Kidney epithelial cell (primary cell): ENCODE measurements at places on chromosomes 12 and 14.

DNA sequence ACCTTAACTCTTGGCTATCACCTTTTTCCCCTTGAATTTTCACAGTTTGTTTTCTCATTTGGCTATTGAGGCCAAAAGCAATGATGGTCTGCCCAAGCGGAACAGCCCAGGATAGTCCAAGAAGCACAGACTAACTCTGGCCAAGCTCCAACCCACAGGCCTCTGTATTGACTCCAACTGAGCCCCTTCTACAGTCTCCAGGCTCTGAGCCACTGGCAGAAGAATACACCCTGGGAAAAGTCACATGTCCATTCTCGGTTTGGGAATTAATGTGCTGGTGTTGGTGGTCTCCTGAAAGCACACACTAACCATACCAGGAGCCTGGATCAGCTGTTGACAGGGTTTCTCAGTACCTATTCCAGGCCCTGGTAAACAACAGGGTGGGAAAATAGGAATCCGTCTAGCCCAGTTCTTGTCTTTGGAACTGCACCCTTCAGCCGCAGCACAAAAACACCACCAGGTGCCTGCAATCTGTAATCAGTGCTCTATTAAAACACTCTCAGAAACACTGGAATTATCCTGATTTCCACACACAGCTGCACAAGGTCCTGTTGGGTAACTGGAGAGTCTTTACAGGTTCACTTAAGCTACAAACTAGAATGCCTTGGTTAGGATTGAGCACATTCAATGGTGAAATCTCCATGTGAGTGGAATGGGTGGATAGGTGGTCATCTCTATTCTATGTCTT is 63.6 kb downstream of the STXBP6 start:
- DNase-seq: no peak

GRCh38 chr12:132560614-132561426 is 49.6 kb downstream of the LRCOL1 start:
- peak; percentile 29 for DNase-seq

DNA sequence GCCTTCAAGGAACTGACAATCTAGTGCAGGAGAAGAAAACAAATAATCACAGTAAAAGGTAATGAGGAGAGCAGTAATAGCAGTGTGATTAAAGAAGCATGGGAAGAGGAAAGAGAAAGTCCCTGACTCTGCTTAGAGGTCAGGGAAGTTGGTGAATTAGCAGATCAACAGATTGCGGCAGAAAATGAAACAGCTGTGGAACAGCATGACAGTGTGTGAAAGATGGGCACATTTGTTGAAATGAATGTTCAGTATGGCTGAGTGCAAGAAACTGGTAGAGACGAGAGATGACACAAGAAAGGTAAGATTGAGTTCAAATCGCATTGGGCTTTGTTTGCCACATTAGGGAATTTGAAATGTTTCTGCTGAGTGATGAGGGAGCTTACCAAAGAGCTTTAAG is 63.7 kb upstream of the RASSF8 start:
- no peak for DNase-seq

GRCh38 chr12:59318940-59319339 is 276.9 kb upstream of the SLC16A7 start:
- DNase-seq: no peak

- no peak for DNase-seq
Measured at GRCh38 chr12:128258866-128259555, 8.0 kb upstream of the TMEM132C start.

DNA sequence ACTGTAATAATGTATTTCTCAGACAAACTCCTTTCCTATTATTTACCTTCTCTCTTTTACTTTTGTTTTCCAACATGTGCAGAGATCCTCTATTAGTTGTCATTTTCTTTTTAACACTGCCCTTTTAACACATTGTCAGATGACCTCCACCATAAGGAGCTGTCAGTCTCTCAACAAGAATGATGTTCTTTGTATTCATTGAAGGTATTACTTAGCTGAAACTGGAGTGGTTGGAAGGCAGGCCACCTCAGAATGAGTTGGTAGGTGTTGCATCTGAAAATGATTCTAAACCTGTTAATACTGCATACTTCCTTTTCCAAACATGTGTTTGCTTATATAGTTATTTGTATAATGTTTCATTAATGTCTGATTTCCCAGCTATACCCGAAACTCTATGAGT is 16.9 kb downstream of the TMEM117 start:
- DNase-seq: no peak

DNA sequence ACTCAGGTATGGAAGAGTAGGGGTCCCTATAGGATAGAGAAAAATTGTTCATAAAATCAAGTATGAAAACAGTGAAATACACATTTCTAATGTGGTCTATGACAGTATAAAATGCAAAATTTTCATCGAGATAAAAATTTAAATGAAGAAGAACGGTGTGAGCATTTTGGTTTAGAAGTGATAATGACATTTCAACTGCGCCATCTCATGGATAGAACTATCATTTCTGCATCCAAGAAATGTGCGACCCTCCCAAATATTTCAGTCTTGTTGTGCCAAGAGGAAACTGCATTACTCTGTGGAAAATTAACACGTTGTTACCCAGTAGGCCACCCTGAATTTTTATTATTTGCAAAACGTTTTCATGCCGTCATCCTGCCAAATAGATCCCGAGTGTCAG is 108.8 kb downstream of the CRACR2A start:
- no peak for DNase-seq

- DNase-seq: no peak
Measured at GRCh38 chr12:122072031-122072970, 6.3 kb upstream of the MLXIP start.

GRCh38 chr12:111406474-111407376 is 1.0 kb downstream of the SH2B3 start:
- no peak for DNase-seq

DNA sequence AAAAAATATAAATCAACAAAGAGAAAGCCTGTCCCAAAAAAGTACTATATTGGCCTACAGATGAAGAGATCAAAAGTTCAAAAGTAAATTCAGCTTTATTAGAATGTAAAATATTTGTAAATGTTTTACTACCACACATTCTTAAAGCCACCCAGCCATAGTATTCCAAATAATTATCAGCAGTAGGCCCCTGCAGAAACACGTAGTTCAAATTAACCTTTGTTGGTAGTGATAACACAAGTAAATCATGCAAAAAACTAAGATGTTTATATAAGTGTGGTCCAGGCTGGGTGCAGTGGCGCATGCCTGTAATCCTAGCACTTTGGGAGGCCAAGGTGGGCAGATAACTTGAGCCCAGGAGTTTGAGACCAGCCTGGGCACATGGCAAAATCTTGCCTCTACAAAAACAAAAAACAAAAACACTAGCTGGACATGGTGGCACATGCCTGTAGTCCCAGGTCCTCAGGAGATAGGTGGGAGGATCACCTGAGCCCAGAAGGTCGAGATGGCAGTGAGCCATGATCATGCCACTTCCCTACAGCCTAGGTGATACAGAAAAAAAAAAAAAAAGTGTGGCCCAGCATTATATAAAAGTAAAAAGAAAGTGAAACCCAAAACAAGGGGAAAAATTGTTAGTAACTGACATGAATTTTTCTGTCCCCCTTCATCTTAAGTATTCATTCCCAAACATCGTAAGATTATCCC is 17.9 kb downstream of the SPTLC2 start:
- no peak for DNase-seq

- no peak for DNase-seq
Measured at GRCh38 chr14:86084097-86084496, 554.2 kb downstream of the FLRT2 start.

- no peak for DNase-seq
Measured at GRCh38 chr12:54082397-54082892, 28.8 kb downstream of the HOXC4 start.
